Activated CD8-positive, alpha-beta memory T cell treated with anti-CD3 and anti-CD28 coated beads, Interleukin-2, amount 10 ng/mL, durations not matched to agents 7 days and 5 days (primary cell): ENCODE measurements at places on chromosomes 3 and 15. TPM values are rescaled to one million over a fixed set of nuclear protein-coding genes. Genes with fewer than 3 reads are reported as not detected.
A peak's percentile ranks its signal among the peaks of the same experiment; 100 is the strongest.

The IL20RB gene
- total RNA-seq, result 1.5 TPM

DNA sequence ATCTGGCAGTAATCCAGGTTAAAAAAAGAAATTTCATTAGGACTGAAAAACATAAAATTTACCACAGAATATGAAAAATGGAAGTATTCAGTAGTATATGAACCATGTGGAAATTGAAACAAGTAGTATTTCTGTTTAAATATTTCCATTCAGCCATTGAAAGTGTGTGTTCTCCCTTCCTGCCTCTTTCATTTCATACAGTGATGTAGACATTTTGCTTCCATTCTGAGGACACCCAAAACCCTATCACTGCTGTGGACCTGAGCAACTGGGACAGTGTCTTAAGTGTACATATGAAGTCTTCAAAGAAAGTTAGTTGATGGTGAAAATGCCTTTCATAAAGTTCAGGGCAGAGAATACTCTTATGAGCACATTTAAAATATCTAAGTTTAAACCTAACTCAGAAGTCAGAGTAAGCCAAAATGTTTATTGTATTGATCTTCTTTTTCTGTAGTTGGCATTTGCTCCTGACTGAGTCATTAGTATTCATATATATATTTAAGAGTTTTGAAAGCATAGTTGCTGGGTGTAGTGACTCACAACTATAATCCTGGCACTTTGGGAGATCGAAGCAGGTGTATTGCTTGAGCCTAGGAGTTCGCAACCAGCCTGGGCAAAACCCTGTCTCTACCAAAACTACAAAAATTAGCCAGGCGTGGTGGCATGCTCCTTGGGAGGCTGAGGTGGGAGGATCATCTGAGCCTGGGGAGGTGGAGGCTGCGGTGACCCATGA lies 198.8 kb downstream of the KLHL25 start:
- no peak for DNase-seq

DNA sequence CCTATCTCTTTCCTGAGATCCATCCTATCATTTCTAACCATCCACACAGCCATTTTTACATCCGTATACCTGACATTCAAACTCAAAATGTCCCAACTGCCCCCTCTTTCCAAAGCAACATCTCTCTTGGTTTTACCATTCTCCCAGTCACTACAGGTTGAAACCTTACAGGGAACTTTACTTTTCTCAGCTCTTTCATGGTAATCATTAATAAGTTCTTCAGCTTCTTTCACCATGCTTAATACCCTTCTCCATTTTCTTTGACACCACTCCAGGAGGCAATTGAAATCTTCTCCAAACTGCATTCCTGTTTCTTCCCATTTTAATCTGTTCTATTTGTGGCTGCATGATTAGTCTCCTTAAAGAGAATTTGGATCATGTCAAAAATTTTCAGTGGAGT lies 352.5 kb downstream of the GAP43 start:
- DNase-seq, result no peak

- DNase-seq, result no peak
Observed at GRCh38 chr3:189685860-189686259, 54.7 kb downstream of the TP63 start.

DNA sequence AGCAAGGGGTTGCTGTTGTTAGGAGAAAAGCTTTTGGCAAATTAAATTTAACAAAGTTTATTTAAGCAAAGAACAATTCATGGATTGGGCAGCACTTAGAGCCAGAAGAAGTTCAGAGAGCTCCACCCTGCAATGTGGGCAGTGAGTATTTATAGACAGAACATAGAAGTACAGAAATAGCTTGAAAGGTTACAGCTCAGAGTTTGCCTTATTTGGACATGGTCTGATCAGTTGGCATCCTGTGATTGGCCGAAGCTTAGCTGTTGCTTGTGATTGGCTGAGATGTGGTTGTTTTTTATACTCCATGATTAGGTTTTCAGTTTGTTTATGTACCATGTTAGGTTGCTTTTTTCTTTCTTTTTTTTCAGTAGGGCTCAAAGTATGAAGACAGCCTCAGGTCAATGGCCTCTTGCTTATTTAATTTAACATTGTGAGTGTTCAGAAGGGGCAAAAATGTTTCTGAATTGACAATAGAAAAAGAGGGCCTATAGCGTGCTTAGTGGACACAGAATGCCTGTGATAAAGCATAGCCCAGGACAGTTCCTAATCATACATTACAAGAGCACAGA lies 293.8 kb downstream of the IGSF11 start:
- no peak for DNase-seq

The PLCL2 gene
- 24.4 TPM for total RNA-seq

- no peak for DNase-seq
Observed at GRCh38 chr3:117788061-117788460, 1078.5 kb downstream of the TUSC7 start.

The SLC9C1 gene
- not detected for total RNA-seq

GRCh38 chr3:31610700-31611275 lies 78.1 kb downstream of the STT3B start:
- DNase-seq, result no peak

GRCh38 chr3:11185564-11186317 lies 31.4 kb downstream of the HRH1 start:
- no peak for DNase-seq

GRCh38 chr15:98952381-98952803 lies 55.2 kb downstream of the PGPEP1L start:
- DNase-seq, result peak; percentile 48

The BTLA gene
- 16.2 TPM for total RNA-seq

GRCh38 chr3:122255757-122256439 lies 69.2 kb upstream of the CSTA start:
- DNase-seq, result no peak

GRCh38 chr3:94246171-94246570 lies 183.3 kb downstream of the NSUN3 start:
- no peak for DNase-seq

- no peak for DNase-seq
Observed at GRCh38 chr3:115651599-115651998, 28.3 kb downstream of the GAP43 start.

DNA sequence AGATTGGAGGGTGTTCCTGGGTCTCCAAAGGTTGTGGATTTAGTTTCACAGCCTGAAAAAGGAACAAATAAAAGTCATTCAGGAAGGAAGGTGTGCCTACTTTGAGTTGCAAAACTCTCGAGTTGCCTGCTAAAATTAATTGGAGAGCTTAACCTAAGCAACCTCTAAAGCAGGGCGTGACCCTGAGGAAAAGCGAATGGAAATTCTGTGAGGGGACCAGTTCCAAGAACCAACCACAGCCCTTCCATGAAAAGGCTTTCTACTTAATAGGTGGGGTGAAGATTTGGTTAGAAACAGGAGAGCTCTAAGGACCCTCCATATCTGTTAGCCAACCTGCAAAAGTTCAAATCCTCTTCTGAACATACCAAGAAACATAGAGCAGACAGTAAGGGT lies 1.5 kb downstream of the CD80 start:
- peak; percentile 77 for DNase-seq

The SEMA3F gene
- total RNA-seq, result 0.07 TPM

The ARGFX gene
- total RNA-seq, result not detected

GRCh38 chr15:57516327-57517029 lies 75.2 kb upstream of the MYZAP start:
- no peak for DNase-seq
